ENCODE measurements at places on chromosomes 1 and 21.

- DNase-seq = peak; percentile 93
These were observed at the start of gene GLRX2 for GRCh38 chr1:193104907-193105820. Gene GLRX2, minus strand, starts transcription at chr1:193105414. Its CDS starts 32 bp downstream, at chr1:193105382.

GRCh38 chr1:174704300-174704699, 256.5 kb downstream of the GPR52 start:
- DNase-seq = no peak

DNA sequence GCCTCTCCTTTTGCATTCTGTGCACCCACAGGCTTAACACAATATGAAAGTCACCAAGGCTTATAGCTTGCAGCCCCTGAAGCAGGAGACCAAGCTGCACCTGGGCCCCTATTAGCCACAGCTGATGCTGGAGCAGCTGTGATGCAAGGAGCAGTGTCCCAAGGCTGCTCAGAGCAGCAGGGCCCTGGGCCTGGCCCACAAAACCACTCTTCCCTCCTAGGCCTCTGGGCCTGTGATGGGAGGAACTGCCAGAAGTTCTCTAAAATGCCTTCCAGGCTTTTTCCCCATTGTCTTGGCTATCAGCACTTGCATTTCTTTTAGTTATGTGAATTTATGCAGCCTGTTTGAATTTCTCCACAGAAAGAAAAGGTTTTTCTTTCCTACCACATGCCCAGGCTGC, 89.5 kb upstream of the KCTD3 start:
- DNase-seq = no peak

GRCh38 chr1:226532553-226532952, 16.0 kb upstream of the STUM start:
- no peak for DNase-seq

GRCh38 chr1:236009857-236010256, 55.0 kb downstream of the NID1 start:
- no peak for DNase-seq

- DNase-seq = no peak
These were observed 1.3 kb upstream of the HMGN2 start for GRCh38 chr1:26470878-26471497.

DNA sequence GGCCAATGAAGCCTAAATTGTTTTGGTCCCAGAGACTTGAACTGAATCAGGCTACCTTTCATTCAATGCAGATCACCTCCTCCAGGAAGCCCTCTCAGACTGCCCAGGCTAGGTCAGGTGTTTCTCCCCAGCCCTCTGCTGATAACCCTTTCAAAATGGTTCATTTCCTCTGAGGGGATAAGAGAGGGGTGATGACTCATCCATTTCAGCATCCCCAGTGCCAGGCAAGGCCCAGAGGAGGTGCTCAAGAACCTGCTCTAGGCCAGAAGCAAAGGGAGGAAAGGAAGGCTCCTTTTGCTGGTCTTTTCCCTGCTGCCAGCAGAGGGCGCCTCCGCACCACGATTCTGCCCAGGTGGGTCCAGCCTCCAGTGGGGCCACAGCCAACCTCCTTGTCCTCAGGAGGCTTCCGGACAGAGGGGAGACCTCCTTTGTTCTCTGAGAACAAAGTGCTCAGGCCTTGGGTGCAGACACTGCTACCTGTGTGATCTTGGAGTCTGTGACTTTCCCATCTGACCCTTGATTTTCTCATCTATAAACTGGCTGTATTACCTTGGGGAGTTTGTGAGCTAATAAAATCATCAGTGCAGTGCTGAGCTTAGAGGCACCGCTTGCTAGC, 45.3 kb upstream of the ARHGEF10L start:
- DNase-seq = peak; percentile 81

DNA sequence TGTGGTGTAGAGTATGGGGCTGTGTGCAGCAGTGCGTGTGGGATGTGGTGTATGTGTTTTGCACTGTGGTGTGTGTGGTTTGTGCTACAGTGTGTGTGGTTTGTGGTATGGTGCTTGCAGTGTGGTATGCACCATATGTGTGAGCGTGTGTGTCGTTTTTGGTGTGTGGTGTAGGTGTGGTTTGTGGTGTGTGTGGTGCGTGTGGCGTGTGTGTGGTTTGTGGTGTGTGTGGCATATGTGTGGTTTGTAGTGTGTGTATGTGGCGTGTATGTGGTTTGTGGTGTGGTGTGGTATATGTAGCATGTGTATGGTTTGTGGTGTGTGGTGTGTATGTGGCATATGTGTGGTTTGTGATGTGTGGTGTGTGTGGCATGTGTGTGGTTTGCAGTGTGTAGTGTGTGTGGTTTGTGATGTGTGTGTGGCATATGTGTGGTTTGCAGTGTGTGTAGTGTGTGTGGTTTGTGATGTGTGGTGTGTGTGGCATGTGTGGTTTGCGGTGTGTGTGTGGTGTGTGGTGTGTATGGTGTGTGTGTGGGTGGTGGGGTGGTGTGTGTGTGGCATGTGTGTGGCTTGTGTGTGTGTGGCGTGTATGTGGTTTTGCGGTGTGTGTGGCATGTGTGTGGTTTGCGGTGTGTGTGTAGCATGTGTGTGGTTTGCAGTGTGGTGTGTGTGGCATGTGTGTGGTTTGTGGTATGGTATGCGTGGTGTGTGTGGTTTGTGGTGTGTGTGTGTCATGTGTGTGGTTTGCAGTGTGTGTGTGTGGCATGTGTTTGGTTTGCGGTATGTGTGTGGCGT, 53.5 kb upstream of the TRAPPC10 start:
- DNase-seq = no peak
